ENCODE measurements at places on chromosomes 1 and 21.

GRCh38 chr1:45615885-45616284 lies 8.0 kb downstream of the CCDC17 start:
- DNase-seq = no peak

DNA sequence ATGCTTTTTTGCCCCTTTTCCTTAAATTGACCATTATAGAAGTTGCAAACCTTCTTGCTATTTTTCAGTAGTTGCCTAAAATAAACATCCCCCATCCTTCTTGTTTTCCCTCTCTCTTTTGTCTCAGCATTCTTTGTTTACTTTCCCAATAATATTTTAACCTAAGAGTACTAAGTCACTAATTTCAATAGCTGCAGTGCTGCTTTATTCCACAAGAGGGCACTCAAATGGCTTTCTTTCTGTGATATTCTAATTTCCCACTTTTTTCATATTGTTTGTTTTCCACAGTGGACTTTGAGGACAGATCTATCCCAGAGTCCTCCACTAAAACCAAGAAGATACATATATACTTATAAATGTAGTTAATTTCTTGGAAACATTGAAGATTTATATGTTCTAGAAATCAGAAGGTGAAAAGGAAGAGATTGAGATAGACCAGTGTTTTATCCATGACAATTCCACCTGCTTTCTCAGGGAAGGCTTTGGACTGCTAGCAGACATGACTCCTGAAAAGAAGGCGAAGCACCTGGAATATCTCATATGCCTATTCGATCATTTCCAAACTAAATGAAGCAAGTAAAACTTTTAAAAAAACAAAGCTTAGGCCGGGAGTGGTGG lies 104.8 kb upstream of the GRIK1 start:
- DNase-seq = peak; percentile 14

GRCh38 chr1:1293263-1294249 lies 13.3 kb downstream of the SCNN1D start:
- no peak for DNase-seq

DNA sequence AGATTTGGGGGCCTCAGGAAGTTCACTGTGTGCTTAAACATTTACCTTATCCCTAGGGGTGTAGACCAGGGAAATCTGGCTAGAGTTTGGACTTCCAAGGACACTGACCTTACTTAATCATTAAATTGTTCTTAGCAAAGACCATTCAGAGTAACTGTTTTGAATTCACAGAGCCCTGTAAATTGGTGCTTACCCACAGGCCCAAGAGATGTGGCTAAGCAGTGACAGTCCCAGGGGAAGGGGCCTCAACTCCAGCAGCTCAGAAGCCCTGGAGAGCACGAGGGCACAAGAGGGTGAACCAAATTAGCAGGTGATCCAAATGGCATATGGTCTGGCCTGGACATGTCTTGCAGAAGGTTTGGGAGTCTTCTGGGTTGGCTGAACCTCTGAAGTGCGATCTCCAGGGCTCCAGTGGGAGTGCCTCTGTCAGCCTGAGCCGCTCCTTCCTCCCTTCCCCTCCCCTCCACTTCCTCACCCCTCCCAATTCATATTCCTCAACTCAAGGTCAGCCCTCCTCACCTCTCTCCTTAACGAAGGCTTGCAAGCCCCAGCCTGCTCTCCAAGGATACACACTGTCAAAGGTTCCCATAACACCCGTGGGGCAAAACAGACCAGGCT lies 4.3 kb downstream of the PAQR7 start:
- DNase-seq = no peak

DNA sequence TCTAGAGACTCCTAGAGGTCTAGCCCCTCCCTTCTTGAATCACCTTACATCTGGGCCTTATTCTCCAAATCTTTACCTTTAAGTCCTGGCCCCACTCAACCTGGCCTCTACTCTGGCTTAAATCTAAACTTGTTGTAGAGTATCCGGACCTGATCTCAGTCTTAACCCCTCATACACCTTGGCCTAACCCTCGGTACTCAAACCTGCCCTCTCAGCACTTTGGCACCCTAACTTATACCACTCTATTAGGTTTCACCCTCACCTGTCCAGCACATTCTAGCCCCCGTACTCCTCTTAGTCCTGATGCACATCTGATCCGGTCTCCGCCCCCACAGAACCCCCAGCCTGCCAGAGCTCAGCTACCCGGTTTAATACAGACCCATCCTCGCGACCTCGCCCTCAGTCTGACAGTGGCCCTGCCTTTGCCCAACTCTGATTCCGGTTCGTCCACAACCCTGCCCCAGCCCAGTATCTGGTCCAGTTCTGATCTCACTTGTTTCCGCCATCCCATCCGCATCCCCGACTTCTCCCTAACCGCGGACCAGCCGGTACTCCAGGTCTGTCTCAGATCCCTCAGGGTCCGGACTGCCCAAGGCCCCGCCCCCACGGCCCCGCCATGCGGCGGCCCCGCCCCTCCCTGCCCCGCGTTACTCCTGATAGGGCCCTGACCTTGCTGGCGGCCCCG lies 1.5 kb downstream of the TRIM62 start:
- no peak for DNase-seq
